ENCODE measurements at places on chromosomes 16 and 17. TPM values are rescaled to one million over a fixed set of nuclear protein-coding genes. Genes with fewer than 3 reads are reported as not detected.
A peak's percentile ranks its signal among the peaks of the same experiment; 100 is the strongest.

The MEIOB gene
- total RNA-seq = not detected

- H3K36me3 ChIP-seq = no peaks in the 10 kb centered on the region
- peak overlapping the region; percentile 76 for H3K27ac ChIP-seq
- no peaks in the 10 kb centered on the region for H3K27me3 ChIP-seq
Observed at GRCh38 chr17:29237476-29238132, 9.1 kb upstream of the CRYBA1 start.

DNA sequence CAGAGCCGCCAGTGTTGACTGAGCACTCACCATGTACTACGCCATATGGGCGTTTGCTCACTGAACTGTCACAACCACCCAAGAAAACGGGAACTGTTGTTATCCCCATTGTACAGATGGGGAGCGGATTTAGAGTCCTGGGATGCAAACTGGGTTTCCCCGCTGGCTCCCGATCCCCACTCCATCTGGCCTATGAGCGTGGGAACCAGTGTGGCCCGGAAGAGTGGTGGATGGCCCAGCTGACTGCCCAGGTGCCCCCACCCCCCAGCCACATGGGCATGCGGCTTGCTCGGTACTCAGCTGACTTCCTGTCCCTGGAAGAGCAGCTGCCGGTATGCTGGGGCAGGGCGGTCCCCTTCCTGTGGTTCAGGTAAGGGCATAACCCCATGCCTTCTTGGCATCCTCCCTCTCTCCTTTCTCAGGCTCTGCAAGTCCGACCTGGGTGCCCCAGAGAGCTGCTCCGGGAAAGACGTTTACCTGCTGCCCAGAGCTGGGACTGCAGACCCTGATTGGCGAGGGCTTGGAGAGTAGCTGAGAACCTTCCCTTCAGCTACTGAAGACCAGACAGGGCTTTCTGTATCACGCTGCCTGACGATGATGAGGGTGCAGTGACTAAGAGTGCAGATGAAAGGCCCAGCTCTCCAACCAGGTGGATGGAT lies 16.2 kb downstream of the SOCS3 start:
- no peaks in the 10 kb centered on the region for H3K27me3 ChIP-seq
- peaks cover 31% of the 10 kb centered on the region for H3K4me1 ChIP-seq
- H3K4me3 ChIP-seq = no peak overlapping the region
- no peak for DNase-seq
- H3K27ac ChIP-seq = peak overlapping the region; percentile 98

GRCh38 chr16:50252874-50253513 lies 13.4 kb upstream of the ADCY7 start:
- H3K4me3 ChIP-seq = no peak overlapping the region
- no peaks in the 10 kb centered on the region for H3K27me3 ChIP-seq
- no peak for DNase-seq
- peaks cover 5% of the 10 kb centered on the region for H3K4me1 ChIP-seq
- H3K27ac ChIP-seq = no peak overlapping the region
- H3K36me3 ChIP-seq = no peaks in the 10 kb centered on the region

The SALL1 gene
- 0.17 TPM for total RNA-seq

DNA sequence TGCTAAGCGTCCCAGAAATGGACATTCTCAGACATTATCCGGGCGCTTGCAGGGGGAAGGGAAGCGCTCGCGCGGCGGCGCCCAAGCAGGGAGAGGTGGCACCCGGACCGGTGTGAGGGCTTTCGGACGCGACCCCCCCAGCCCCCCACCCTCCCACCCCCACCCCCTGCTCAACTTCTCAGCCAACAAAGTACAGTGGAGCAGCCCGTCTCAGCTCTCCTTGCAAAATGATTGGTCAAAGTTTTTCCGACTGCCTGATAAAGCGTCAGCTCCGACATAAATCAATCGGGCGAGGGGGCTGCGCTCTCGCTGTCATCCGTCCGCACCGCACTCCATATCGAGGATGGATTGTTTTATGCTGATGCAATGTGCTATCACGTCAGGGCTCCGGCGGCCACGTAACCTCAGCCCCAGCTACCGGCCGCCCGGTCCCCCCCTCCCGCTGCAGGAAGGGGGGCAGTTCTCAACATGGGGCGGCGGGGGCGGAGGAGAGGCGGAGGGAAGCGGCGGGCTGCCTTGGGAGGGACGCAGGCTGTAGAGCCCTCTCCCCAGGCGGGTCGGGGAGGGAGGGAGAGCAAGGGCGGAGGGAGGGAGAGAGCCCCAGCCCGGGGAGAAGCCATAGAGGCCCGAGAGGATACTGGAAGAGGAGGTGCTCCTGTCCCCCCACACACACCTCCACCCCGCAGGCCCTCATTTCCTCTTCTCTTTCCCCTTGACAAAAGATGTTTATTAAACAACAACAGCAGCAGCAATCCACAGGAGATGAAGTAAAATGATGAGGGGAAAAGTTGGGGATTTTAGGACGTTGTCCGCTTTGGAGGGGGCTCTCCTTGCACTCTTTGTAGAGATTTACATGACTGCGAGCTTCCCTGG lies at the start of gene HOXB9:
HOXB9 (minus strand) TSS at position 114 of the 873 bp plus-strand sequence; CDS start at position 25, 89 bp downstream.
- peaks cover 99% of the 10 kb centered on the region for H3K27me3 ChIP-seq
- H3K4me3 ChIP-seq = peak within 1 kb of the TSS; percentile 27
- peaks cover 4% of the 10 kb centered on the region for H3K4me1 ChIP-seq
- no peaks in the 10 kb centered on the region for H3K36me3 ChIP-seq
- DNase-seq = no peak

GRCh38 chr16:67258161-67258835 lies 9.5 kb downstream of the SLC9A5 start:
- no peak overlapping the region for H3K27ac ChIP-seq
- H3K4me3 ChIP-seq = no peak overlapping the region
- H3K36me3 ChIP-seq = peaks cover 2% of the 10 kb centered on the region
- no peaks in the 10 kb centered on the region for H3K27me3 ChIP-seq
- no peak for DNase-seq

The SEPTIN1 gene
- 0.26 TPM for total RNA-seq

The CCDC200 gene
- not detected for total RNA-seq

- H3K27me3 ChIP-seq = no peaks in the 10 kb centered on the region
- no peaks in the 10 kb centered on the region for H3K36me3 ChIP-seq
- no peak overlapping the region for H3K27ac ChIP-seq
Observed at GRCh38 chr16:47507701-47508100, 46.6 kb downstream of the PHKB start.

The KRT36 gene
- not detected for total RNA-seq

DNA sequence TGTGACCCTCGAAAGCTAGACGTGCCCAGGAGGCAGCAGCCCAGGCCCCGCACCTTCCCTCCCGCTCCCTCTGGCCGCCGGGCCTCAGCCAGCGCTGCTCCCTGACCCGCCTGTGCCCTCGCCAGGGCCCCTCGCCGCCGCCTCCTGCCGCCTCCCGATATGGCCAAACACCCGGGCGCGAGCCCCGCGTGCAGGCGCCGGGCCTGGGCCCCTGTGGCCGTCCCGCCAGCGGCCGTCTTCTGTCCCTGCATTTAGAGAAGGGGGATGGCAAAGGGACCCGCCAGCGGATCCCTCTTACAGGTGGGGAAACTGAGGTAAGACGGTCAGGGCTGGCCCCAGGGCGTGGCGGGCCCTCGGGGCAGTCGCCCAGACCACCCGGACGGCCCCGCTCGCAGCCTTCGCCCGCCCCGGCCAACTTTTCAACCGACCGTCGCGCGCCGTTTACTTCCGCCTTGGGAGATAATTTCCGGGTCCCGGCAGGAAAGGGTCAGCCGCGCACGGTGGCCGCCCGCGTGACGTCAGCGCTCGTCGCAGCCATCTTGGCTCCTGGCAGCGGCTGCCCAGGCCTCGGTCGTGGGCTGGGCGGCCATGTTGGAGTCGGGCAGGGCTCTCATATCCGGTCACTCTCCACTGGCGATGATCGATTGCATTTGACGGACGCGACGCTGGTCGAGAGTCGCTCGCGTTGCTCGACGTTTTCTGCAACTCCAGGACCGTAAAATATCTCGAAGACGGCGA lies 7.0 kb upstream of the GNG13 start:
- H3K4me3 ChIP-seq = peak overlapping the region; percentile 73
- DNase-seq = peak; percentile 88
- no peaks in the 10 kb centered on the region for H3K4me1 ChIP-seq
- H3K36me3 ChIP-seq = no peaks in the 10 kb centered on the region
- H3K27me3 ChIP-seq = peaks cover 3% of the 10 kb centered on the region

The EFCAB13 gene
- total RNA-seq = 9.2 TPM

The TIGD7 gene
- 9.2 TPM for total RNA-seq

The ERBB2 gene
- 24.7 TPM for total RNA-seq

- peaks cover 5% of the 10 kb centered on the region for H3K4me1 ChIP-seq
- no peak for DNase-seq
- no peaks in the 10 kb centered on the region for H3K36me3 ChIP-seq
- H3K27ac ChIP-seq = no peak overlapping the region
- H3K27me3 ChIP-seq = no peaks in the 10 kb centered on the region
Observed at GRCh38 chr16:53911513-53911912, 207.6 kb downstream of the FTO start.

DNA sequence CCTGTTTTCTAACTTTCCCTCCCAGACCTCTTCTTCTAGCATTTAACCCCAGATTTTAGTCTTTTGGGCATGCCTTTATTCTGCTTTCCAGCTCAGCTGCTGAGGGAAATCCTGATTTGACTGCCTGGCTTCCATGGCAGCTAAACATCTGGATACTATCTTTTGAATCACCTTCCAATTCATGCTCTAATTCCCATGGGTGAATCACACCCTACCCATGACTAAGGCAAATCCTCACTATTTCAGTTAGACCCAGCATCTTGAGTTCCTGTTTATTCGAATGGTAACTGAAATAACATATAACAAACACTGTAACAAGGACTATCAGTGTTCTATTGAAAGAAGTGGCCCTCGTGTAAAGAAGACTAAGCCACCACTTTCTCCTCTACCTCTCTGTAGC lies 29.8 kb downstream of the CA10 start:
- no peaks in the 10 kb centered on the region for H3K27me3 ChIP-seq
- no peaks in the 10 kb centered on the region for H3K36me3 ChIP-seq
- DNase-seq = no peak
- H3K4me3 ChIP-seq = no peak overlapping the region
- no peak overlapping the region for H3K27ac ChIP-seq

- peaks cover 4% of the 10 kb centered on the region for H3K4me1 ChIP-seq
- no peak for DNase-seq
- H3K4me3 ChIP-seq = no peak overlapping the region
- no peak overlapping the region for H3K27ac ChIP-seq
- no peaks in the 10 kb centered on the region for H3K27me3 ChIP-seq
- H3K36me3 ChIP-seq = peaks cover 2% of the 10 kb centered on the region
Observed at GRCh38 chr16:31718998-31719397, 154.6 kb upstream of the ZNF267 start.

DNA sequence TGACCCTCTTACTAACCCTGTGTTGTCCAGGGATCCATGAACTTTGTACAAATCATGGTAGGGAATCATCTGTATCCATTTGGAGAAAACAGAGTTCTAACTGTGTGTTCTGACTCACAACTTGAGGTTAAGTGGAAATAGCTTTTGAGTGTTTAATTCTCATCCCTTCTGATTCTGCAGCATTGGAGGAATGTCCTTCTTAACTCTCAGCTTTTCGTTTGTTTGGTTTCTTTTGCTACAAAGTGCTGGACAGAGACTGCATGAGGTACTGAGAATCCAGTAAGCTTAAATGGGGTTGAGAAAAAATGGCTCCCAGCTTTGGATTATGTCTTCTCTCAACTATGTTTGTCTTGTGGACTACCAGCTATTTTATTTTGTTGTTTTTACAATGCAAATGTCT lies 352.1 kb upstream of the KIF2B start:
- no peak for DNase-seq
- H3K27me3 ChIP-seq = no peaks in the 10 kb centered on the region
- H3K27ac ChIP-seq = no peak overlapping the region
- H3K36me3 ChIP-seq = no peaks in the 10 kb centered on the region
- no peaks in the 10 kb centered on the region for H3K4me1 ChIP-seq

DNA sequence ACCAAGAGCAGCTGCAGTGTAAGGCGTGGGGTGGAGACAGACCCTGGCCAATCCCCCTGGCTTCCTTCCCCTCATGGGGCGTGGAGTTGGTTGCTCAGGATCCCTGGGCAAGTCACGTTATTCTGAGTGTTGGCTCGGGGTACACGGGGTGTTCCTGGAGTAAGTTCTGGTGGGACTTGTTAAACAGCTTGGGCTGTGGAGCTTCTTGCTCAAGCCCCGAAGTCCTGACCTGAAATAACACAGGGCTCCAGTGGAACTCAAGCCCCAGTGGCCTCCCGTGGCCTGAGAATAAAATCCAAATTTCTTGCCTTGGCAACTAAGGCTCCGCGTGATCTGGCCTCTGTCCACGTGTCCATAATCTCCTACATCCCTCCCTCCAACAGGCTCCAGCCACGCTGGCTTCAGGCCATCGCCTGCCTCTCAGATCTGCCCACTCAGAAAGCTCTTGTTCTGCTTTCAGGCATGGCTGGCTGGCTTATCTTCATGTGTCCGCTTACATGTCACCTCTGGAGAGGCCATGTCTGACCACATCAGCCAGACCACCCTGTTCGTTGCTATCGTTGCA lies 49.3 kb upstream of the BCO1 start:
- H3K27ac ChIP-seq = no peak overlapping the region
- no peaks in the 10 kb centered on the region for H3K36me3 ChIP-seq
- peak; percentile 45 for DNase-seq
- H3K4me1 ChIP-seq = peaks cover 2% of the 10 kb centered on the region
- no peak overlapping the region for H3K4me3 ChIP-seq
- H3K27me3 ChIP-seq = no peaks in the 10 kb centered on the region

GRCh38 chr16:52843381-52843780 lies 209.3 kb downstream of the CHD9NB start:
- H3K36me3 ChIP-seq = no peaks in the 10 kb centered on the region
- no peak overlapping the region for H3K4me3 ChIP-seq
- no peaks in the 10 kb centered on the region for H3K4me1 ChIP-seq
- H3K27me3 ChIP-seq = no peaks in the 10 kb centered on the region

GRCh38 chr16:19691161-19691711 lies 26.8 kb downstream of the KNOP1 start:
- peaks cover 9% of the 10 kb centered on the region for H3K36me3 ChIP-seq
- peaks cover 2% of the 10 kb centered on the region for H3K4me1 ChIP-seq
- no peaks in the 10 kb centered on the region for H3K27me3 ChIP-seq
- no peak for DNase-seq
- no peak overlapping the region for H3K27ac ChIP-seq

DNA sequence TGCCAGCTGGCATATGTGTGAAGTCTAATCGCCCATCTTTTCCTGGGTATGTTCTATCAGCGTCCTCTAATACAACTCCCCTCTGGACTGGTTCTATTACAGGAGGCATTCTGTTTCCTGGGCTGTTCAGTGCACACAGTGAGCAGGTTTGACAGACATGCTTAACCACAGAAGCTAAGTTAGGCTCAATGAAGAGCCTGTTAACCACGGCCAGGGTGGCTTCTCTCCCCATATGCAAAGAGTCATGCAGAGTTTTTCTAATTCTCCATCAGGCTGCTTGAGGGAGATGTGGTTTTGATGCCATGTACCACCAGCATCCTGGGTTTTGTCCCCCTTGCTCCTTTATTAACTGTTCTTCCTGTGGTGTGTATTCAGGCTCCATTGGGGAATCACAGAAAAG lies 57.2 kb upstream of the ALOX12 start:
- no peak overlapping the region for H3K27ac ChIP-seq
- no peaks in the 10 kb centered on the region for H3K36me3 ChIP-seq
- H3K27me3 ChIP-seq = no peaks in the 10 kb centered on the region
- H3K4me3 ChIP-seq = no peak overlapping the region
- no peak for DNase-seq

DNA sequence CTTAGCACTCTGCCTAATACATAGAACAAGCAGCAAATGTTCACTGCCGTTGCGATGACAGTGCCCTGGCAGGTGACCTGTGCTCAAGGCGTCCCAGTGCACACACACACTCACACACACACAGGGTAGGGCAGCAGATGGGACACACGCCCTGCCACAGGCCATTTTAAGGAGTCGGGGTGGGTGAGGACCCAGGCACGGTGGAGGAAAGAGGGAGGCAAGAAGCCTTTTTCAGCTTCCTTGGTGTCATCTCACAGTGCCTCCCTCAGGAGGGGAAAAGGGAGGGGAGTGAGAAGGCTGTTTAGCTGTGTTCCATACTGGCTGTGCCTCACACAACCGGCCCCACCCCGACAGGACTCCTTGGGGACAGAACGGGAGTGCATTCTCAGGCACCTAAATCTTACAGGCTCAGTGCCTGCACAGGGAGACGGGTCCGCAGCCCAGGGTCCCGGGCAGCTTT lies 1.5 kb downstream of the PITPNM3 start:
- DNase-seq = no peak
- H3K36me3 ChIP-seq = no peaks in the 10 kb centered on the region
- H3K4me1 ChIP-seq = no peaks in the 10 kb centered on the region

All from fibroblast of lung (primary cell).